ENCODE measurements at places on chromosomes 12 and 14.

DNA sequence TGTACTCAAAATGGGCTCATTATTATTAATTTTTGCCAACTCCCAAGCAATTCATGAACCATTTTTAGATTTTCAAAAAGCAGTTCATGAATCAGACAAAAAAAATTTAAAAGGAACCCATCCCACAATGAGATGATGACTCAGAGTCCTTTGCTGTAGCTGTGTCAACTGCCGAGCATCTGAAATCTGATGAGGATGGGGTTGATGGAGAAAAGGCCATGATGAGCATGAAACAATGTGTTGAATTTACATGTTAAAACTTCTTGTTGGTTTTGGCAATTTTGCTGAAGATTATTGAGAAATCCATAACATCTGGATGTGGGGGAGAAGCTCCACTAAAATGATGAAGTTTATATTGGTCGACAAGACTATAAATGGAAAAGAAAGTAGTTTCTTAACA, 378.0 kb downstream of the FOXG1 start:
- DNase-seq = no peak

- no peak for DNase-seq
Measured at GRCh38 chr12:81461163-81461562, 298.0 kb downstream of the PPFIA2 start.

GRCh38 chr14:62847168-62847567, 198.1 kb downstream of the KCNH5 start:
- no peak for DNase-seq

- no peak for DNase-seq
Measured at GRCh38 chr12:2145433-2145998, 92.7 kb downstream of the CACNA1C start.

GRCh38 chr12:71243370-71243769, 85.6 kb upstream of the TSPAN8 start:
- no peak for DNase-seq

DNA sequence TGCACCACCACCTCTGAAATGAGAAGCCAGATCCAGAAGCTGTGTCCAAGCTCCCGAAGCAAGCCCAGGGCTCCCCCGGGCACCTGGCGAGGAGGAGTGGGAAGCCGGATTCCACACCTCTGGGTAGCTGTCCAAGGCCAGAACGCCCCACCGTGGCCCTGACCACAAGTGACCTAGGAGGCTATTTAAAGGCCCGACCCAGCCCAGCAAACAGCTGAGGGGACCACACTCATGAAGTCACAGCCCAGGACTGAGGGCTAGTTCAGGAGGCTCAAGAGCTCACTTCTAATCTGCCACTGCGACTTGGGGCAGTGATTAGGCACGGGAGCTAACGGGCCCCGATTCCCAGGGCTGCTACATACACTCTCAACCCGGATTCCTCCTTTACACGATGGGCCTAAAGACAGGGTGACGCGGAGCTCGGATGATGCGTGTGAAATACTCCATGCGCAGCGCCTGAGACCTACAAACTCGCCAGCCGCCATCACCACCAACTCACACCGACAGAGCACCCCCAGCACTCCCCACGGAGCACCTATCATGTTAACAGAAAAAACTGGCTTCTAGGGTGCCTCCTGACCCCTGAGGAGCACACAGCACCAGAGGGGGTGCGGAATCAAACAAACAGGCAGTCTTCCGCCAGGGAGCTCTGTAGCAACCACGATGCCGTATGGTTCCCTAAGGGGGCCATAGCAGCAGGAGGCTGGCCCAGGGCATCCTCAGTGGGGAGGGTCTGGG, 84.0 kb upstream of the GPR68 start:
- DNase-seq = no peak
